Effector CD4-positive, alpha-beta T cell (primary cell): ENCODE measurements at places on chromosomes 4 and X.

DNA sequence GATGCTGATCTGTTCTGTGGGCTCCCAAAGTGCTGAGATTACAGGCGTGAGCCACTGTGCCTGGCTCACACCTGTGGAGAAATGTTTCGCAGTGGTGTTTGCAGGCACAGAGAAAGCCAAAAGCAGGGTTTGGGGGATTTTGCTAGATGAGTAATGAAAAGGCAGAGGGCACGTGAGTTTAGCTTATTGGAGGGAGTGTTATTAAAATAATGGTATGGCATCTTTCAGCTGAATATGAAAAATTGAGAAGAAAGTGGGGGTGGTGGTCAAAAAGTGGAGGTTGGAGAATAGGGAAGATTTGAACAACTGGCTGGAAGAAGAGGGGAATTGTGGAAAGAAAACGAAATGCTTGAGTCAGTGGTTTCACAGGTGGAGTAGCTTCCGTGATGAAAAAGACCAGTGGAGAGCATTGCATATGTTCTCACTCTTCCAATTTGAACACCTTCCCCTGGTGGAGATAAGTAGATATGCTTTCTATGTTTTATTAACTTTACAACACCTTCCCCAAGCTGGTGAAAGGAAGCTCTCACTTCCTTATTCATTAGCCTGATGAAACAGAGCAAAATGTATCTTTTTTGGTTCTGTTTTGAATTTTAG, 1.1 kb upstream of the CHST7 start:
- peak; percentile 16 for DNase-seq

- DNase-seq: no peak
These were observed 601.1 kb upstream of the PRKX start for GRCh38 chrX:4314586-4314985.

DNA sequence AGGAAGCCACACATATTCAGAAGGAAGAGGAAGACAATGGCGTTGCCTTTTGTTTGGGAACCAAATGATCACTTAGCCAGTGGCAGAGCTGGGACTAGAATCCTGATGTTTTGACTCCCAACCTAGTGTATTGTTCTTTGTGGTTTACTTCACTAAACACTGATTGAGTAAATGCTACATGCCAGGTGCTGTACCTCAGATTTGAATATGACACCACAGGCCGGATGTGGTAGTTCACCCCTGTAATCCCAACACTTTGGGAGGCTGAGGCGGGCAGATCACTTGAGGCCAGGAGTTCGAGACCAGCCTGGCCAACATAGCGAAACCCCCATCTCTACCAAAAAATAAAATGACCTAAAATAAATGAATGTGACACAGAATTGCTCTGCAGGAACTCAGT, 8.4 kb downstream of the NDUFA1 start:
- DNase-seq: no peak

- no peak for DNase-seq
These were observed 902.5 kb downstream of the FAM133A start for GRCh38 chrX:94576367-94577004.

DNA sequence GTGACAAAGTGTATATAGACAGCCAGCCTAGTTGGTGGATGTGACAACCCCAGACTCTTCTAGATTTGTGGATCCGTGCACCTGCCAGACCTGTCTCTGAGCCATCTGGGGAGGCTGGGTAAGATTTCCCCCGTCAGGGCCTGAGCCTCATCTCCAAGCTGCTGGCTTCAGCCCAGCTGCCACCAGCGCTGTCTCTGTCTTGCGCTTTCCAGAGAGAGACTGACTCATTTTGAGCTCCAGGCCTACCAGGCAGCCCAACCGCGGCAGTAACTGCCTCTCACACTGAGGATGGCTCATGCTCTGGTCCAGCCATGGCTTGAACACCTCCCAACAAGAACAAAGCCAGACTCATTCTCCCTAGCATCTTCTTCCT, 26.4 kb downstream of the NOP14 start:
- no peak for DNase-seq

GRCh38 chr4:71259911-71260331, 78.9 kb upstream of the SLC4A4 start:
- DNase-seq: no peak

DNA sequence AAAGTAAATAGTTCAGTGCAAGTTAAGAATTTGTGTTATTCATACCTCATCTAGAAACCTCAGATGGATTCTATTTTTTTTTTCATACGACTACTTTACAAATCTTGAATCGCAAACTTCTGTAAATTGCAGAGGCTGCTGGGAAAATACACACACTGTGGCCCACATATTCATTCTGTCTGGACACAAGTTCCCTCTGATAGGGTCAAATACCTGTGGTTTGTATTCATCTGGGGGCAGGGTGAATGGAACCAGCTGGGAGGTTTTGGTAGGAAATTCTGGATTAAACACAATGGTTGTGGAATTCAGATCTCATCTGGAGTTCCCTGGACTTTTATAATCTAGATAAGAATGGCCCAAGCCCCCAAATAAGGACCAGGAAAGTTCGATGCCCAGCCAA, 56.2 kb downstream of the SPATA18 start:
- no peak for DNase-seq

- DNase-seq: no peak
These were observed 273.9 kb downstream of the TLL1 start for GRCh38 chr4:166146806-166147540.

- DNase-seq: no peak
These were observed 166.4 kb upstream of the PPARGC1A start for GRCh38 chr4:24056289-24056688.

DNA sequence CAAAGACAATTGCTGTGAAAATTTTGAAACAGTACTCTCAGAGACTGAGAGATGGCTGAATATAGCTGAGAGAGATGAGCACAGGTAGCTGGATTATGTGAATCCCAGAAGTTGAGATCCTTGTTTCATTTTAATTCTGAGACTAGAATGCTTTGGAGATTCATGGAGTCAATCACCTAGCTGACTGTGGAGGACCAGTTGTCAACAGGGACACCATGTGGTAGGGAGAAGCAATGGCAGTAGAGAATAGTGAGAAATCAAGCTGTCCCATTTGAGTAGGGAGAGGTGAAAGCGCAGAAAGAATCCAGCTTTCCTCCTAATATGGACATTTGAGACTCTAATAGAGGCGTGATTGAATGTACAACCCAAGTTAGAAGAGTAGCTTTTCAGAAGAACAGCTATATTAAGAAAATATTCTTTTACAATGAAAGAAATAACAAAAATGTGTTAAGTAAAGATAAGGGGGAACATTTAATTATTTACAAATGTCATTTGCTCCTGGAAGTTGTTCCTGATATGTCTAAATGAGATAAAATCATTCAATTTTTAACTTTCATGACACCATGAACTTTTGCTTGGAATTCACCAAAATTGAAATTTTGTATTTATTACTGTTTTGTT, 30.3 kb upstream of the GLRB start:
- no peak for DNase-seq

- no peak for DNase-seq
These were observed 104.4 kb downstream of the RTL5 start for GRCh38 chrX:72027024-72027913.

DNA sequence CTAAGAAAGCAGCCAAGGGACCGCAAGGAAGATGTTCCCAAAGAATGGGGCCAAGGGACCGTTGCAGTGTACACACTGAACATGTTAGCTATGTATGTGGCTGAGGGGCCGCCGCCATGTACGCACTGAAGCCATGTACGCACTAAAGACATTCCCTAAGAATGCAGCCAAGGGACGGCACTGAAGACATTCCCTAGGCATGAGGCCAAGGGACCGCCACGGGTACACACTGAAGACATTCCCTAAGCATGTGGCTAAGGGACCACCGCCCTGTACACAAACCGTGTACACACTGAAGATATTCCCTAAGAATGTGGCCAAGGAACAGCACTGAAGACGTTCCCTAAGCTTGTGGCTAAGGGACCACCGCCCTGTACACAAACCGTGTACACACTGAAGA, 54.0 kb downstream of the DHRSX start:
- no peak for DNase-seq

DNA sequence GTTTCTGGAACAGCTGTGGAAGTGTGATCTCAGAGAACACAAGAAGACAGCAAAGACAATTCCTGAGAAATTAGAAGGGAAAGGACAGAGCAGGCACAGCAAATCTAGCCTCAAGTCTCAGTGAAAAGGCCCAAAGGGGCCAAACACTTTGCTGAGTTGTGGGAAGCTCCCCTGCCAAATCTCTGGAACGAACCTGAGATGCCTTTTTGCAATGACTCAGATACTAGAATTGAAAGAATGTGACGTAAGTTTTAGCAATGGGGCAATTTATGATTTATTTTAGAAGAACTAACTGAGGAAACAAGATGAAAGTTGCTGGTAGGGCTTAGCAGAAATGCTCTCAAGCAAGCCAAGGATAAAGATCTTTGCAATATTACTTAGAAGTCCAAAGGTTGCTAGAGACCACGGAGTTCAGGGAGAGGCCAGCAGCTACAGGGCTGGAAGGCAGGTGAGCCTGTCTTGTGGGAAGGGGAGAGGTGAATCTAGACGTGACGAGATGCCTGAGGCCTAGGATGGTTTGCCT, 92.8 kb downstream of the AMELX start:
- DNase-seq: no peak

DNA sequence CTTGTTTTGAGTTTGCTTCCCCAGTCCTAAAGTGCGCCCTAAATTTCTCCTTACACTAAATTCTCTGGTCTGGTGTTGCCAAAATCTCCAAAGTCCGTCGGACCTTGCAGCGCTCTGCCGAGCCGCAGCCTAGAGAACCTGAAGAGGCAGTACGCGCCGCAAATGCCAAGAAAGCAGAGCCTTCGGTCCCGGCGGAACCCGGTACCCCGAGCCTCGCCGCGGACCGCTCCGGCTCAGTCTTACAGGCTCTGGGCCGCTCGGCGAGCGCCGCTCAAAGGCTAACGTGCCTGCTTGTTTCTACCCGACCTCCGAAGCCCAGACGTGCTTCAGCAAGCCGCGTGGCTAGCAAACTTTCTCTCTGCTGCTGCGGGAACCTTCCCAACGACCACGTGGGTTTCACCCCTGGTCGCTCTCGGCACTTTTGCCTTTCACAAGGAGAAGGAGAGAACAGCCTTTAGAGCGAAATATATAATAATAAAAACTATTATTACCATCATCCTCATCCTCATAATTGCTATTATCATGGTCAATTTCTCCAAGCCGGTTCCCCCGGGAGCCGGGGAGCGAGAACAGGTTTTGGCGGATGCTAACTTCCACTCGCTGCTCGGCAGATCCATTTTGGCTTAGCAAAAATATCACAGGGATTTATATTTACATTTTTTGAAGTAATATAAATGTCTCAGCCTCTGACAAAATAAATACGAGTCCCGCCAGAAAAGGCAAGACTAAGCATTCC, 2.2 kb upstream of the HTR2C start:
- DNase-seq: no peak

DNA sequence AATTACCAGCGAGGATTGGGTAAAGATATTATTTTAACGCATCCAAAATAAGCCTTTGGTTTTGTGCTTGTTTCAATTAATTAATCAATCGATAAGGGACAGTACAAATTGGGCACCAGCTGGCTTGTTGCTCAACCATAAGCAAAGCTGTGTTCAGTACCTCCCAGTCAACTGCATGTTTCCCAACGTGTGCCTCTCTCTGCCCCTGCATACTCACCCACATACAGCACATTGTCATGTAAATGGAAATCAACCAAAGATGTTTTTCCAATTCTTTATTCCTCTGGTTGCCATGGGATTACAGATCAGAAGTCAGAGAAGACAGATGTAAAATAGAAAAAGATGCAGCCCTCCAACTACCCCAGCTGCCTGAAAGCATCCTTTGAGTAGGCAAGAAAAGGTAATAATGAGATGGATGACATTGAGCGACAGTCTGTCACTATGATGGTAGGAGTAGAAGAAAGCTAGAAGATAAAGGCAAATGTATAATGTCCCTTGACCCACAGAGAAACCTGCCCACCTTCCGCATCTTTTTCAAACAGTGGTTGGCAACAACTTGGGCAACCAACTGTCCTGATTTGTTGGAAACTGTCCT, 92.7 kb upstream of the TSPAN7 start:
- DNase-seq: no peak

DNA sequence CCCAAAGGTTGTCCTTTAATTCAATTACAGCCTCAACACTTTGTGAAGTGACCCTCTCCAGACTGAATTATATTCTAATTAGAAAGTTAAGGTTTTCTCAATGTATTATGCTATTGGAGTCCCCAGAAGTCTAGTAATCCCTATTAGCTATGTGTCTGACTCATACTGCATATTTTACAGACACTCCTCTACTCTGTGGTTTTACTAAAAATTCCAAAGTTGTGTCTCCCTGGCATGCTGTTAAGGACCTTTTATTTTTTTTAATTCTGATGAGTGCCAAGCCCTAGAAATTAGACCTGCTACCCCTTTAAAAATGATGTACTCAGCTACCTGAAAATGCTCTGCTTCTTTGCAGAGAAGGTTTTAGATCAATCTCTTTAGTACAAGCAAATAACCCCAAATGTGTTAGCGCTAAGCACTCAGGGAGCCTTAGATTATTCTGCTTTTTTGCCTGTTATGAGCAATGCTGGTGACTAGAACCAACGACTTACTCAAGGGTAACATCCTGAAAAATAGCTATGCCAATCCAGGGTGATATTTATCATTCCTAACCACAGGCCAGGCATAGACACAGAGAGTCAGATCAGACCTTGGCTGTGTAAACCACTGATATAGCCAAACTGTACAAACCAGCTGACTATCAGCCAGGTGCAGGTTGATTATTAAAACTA, 26.1 kb upstream of the CXCL13 start:
- DNase-seq: no peak

DNA sequence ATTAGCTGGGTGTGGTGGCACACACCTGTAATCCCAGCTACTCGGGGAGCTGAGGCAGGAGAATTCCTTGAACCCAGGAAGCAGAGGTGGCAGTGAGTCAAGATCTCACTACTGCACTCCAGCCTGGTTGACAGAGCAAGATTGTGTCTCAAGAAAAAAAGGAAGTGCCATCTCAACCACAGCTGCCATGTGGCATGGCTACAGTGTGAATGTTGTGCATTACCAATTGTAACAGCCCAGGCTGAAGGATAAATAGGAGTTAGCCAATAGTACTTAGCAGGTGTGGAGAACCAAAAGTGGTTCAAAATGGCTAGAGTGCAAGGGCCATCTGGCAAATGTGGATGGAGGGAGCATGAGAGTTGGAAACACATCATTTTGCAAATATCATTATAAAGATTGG, 28.9 kb downstream of the SLC25A5 start:
- DNase-seq: no peak

- DNase-seq: peak; percentile 29
These were observed 13.0 kb upstream of the TMEM156 start for GRCh38 chr4:39044956-39045826.

DNA sequence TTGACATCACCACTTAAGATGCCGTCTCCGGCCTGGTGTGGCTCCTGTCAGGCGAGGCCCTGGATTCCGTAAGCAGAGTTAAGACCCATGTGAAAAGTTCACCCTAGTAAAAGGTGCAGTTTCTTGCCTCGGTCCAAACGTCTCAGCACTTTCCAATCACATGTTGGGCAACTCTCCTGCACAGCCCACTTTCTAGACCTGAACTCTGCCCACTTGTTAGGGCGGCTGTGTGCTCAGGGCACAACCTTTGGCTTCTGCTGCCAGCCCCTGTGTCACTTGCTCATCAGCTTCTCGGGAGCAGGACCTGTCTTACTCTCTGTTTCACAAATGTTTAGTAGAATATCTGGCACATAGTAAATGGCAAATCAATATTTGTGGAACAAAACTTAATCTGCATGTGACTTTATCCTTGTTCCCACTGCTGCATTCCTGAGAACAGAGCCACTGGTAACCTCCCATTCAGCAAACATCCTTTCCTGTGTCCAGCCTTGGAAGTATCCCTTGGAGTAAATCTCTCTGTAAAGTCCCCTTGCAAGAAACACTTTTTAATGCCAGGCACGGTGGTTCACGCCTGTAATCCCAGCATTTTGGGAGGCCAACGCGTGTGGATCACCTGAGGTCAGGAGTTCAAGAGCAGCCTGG, 38.7 kb upstream of the SH3RF1 start:
- DNase-seq: no peak

GRCh38 chr4:138871555-138871875, 144.1 kb upstream of the NOCT start:
- DNase-seq: no peak
